ENCODE measurements at places on chromosomes 6 and 20.

DNA sequence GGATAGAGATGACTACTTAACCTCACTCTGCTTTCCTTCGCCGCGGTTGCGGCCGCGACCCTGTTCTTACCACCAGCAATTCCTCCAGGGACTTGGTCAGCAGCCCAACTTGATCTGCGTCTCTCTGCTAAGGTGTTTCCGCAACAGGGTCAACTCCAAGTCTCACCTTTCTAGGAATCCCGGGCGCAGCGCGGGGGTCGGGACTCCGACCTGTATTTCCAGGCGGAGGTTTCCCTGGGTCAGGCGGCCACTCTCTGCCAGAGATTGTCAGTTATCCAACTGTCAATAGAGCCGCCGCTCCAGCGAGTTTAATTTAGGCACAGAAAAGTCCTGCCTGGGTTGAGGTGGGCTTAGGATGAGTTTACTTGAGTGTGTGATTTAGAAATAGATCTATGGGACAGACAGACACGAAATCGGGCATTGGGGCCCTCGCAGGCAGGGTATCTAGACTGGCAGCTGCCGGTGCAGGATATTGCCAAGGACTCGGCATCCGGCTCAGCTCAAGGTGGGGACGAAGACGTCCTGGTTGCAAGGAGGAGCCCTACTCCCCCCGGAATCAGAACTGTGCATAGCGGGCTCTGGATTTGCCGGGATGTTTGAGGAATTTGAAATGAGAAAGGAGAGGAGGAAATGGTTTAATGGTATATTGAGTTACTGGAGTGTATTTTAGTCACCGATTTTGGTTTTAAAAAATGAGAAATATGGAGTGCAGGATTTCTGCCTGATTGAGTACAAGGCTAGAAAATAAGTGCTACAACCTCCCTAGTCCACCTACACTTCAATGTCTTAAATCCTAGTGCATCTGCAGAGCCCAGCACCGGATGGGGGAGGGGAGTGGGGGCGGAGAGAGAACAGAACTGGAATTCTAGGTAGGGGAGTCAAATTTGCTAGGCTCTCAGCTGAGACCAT is 23.7 kb downstream of the POM121L2 start:
- DNase-seq, result no peak

- DNase-seq, result peak; percentile 1
Measured at GRCh38 chr20:1224205-1224890, 1.5 kb upstream of the RAD21L1 start.

DNA sequence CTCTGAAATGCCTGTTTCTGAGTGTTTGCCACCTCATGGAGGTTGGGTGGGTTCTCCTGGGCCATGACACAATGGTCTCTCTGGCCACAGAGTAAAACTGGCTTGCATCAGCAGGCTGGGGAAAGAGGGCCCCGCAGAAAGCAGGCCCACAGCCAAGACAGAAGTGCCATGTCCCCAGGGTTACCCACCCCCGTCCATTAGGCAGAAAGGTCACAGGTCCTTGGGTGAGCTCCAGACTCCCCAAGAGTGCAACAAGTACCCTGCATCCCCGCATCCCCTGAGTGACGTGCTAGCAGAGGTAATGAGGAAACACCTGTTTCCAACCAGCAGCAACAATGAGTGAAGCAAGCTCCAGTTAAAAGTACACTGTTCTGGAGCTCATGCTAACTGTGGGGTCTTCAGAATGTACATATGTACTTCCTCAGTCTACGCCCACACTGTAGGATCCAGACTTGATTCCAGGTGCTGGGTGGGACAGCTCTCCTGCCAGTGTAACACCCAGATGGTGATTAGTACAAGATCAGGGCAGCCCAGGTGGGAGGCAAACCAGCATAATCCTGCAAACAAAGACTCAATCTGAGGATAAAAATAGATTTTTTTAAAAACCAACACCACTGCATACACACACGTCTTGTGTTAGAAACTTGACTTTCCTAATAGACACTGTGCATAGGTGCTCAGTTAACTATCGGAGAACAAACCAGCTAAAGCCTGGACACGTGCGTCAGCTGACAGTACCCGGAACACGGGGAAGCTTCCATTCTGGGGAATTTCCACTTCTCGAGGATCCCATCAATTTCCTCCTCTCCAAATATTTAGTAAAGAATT is 31.5 kb downstream of the RRBP1 start:
- no peak for DNase-seq

- DNase-seq, result no peak
Measured at GRCh38 chr6:54847799-54848597, 1.4 kb downstream of the FAM83B start.

All from NCI-H345 (cell line).